ENCODE measurements at places on chromosomes 16 and 17.
A peak's percentile ranks its signal among the peaks of the same experiment; 100 is the strongest.

DNA sequence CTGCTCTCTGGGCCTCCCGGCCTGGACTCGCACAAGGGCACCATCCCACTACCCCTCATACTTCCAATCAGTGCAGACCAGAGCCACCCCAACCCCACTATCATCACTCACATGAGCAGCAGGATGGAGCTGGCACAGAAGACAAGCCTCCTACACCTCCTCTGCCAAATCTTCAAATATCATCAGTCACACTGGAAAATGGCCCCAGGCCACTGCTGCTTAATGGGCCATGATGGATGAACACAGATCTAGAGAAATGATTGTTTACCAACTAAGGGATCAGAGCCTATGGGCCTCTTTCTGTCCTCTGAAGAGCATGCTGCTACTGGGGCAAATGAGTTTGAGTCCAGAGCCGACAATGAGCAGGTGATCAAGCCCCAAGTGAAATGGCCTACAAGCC, 165.5 kb downstream of the GRIN2A start:
- DNase-seq = no peak

DNA sequence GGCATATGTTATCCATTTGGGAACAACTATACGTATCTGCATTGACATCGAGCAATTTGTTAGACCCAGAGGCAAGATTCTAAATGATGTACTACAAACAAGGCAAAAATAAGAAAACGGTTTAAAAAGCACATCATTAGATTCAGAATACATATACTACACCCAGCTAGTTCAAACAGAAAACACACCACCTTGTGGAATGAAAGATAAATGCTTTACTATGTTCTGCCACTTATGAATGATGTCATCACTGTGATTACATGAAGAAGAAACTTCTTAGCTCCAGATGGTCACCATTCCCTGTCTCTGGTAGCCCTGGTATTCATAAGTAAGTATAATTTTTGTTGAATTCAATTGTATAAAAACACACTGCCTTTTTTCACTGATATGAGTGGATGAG, 7.8 kb downstream of the NACA2 start:
- DNase-seq = no peak

DNA sequence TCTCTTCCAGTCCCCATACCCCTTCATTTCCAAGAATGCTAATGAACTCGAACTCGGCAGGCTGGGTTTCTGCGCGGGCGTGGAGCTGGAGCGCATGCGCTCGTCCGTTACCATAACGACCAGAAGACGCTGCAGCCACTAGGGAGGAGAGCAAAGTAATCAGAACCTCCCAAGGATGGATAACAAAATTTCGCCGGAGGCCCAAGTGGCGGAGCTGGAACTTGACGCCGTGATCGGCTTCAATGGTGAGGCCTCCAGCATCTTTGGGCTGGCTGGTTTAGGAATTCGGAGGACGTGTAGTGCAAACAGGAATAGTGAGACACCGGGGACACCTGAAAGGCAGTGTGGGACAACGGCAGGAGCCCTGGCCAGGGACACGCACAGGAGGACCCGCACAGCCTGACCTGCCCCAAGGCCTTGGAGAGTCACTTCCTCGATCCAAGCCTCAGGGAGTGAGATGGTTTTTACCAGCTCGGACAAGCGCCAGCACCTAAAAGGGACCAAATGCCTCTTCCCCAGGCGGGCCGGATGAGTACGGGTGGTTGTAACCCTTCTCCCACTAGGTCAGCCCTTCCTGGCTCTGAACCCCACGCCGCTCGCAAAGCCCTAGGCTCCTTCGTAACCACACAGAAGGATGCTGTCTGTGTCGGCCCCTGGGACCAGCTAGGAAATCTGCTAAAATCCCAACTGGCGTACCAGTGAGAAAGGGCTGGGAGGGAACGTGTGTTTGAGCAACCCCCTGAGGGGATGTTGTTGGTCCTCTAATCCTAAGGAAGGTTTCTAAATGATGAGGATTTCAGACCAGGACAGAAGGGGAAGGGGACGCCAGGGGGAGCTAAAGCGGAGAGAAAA, at the start of gene CFAP52:
TSS of gene CFAP52 (plus strand) at position 122 of the 852 bp plus-strand sequence. CDS start at position 176, 54 bp downstream.
- peak; percentile 18 for DNase-seq

DNA sequence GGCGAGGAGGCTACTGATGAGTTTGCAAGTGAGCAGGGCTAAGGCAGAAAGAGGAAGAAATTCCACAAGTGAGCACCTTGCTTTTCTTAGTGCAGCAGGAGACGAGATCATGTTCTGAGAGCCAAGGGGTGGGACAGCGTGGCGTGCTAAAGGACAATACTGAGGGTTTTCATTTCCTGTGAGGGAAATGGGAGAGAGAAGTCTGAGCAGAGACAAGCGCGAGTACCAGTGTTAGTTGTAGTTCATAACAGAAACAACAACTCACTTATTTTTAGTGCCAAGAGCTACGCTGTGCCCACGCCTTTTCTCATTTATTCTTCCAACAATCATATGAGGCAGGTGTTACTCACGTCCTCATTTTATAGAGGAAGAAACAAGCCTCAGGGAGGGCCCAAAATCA, 2.3 kb downstream of the SPACA3 start:
- DNase-seq = no peak

- DNase-seq = no peak
Measured at GRCh38 chr17:50893183-50893993, 27.2 kb upstream of the TOB1 start.

DNA sequence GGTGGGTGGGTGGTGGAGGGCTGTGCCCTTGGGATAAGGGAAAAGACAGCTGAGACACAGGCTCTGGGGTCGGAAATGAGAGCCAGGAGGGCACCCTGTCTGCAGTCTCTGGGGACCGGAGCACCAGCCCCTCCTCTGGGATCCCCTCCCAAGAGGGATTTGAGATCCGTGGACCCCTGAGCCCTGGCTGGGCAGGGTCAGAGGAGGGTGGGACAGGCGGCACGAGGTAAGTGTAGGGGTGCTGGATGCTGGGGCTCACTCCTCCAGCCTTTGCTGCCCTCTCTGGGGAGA, 425 bp downstream of the SGSH start:
- DNase-seq = no peak

DNA sequence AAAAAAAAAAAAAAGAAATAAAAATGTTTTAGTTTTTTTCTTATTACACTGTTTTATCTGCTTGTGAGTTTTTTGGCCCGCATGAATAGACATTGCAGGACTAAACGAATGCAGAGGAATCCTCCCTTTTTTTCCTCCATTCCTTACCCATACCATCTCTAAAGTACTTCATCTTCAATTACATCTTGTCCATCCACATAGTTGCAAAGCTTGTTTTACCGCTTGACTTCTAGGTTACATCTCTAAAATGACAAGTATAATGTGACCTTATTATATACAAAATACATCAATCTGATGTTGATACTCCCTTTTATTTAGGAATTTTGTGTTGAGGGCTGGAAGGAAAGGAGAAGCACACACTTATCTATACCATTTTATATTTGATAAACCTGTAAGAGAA, 12.8 kb downstream of the RETREG3 start:
- DNase-seq = no peak

DNA sequence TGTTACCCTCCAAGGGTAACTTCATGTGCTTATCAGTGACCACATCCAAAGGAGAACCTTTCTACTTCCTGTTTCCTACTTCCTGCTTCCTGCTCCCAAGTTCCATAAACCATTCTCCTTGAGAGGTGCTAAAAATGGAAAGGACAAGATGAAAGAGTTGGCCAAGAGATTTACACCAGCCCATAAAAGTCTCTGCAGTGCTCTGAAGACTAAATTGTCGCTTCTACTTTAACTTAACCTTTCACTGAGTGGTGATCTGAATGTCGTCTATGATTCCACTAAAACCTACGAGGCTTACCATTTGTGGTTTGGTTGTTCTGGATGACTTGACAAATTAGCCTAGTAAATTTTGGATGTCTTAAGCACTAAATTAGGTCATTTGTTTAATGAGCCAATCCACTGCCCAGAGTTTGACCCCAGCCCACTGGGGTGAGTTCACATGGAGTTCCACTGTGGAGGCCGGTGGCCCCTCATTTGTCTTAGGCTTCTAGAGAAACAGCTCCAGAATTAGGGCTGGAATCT, 333.1 kb downstream of the FOXL1 start:
- DNase-seq = no peak

DNA sequence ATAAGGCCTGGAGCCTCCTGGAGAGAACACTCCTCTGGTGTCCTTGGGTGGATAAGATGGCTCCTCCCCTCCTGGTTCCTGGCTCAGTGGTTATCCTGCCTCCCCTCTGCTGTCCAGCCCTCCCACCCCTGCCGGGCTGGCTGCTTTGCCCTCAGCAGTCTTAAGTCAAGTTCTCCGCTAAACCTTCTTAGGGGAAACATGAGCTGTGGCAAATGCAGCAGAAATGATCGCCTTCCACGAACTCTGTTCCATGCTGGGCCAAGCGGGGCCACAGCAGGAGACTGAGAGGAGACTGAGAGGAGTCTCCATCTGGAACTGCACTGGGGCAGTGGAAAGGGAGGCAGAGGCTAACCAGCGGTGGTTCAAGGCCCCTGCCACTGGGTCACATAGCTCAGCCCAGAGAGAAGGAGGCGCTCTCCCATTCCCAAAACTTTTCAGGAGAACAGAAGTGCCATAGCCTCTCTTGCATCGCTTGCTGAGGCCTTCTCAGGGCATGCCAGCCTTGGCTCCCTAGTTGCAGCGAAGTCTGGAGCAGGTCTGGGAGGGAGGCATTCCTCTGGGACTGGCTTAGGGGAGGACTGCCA, 26.9 kb downstream of the TNS4 start:
- DNase-seq = no peak

DNA sequence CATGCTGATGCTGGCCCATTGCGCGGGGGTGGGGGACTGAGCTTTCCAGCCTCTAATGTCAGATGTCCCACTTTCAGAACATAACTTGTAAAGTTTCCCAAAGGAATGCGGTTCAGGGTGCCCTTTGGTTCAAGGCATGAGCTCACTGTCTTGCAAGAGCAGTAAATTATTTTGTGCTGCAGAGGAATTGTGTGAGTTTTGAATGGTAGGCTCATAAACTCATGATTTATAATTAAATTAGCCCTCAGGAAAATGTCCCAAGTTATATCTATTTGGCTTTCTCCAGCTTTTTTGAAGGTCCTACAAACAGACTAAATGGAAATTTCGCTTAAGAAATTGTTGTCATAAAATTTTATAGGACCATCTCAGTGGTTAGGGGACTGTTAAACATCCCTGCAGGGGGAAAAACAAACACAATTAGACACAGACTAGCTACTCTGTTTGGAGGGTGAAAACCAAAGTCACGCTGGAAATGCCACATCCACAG, 321.8 kb downstream of the HS3ST3B1 start:
- no peak for DNase-seq

GRCh38 chr16:46947900-46948547, 25.4 kb downstream of the DNAJA2 start:
- DNase-seq = no peak

GRCh38 chr17:39400547-39401411, 647 bp downstream of the FBXL20 start:
- no peak for DNase-seq

DNA sequence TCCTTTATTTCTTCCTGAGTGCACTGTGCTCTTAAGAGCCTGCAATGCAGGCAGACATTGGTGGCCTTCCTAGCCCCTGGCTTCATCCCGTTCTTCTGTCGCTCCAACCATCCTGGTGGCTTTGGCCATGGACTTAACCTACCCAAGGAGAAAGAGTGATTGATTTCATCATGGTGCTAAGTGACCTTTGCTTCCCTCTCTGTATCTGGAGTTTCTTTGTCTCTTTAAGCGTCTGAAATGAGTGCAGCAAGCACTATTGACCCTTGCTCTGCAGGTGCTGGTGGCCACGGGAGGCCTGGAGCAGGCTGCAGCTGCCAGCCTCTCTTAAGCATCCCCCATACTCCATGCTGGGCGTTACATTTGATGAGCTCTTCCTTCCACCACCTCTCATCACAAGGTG, 60.5 kb downstream of the RAP1GAP2 start:
- no peak for DNase-seq

GRCh38 chr17:77666881-77667395, 291.6 kb upstream of the TNRC6C start:
- no peak for DNase-seq

DNA sequence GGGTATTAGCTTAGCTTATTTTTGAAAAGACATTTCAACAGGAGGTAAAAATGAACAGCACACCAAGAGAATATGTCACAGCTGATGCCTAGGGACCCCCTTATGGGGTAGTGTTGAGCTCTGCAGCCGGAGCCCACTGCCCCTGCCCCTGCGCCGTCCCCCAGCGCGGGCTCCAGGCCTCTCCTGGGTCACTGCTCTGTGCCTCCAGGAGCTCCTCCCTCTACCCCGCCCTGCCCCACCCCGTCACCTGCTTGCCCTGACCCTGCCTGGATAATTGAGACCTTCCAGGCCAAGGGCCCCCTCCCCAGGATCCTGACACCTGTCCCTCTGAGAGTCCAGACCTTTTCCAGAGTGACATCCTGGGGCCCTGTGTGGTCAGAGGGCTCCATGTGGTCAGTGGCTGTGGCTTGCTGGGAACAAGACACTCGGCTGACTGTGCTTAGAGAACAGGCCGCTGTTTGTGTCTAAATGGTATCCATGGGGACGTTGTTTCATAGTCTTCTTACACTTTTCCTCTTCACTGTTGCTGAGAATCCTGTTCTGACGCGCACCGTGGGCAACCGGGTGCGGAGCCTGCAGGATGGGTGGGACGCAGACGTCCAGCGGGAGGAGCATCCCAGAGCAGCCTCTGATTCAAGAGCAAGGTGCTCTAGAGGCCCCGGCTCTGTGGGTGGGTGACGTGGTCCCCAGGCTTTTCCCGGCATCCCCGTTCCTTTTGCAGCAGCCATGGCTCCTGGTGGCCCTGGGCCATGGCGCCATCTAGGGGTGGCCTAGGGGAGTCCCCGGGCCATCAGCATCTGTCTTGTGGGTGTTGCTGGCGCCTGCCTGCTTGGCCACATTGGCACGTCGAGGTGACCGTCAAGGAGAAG, 20.0 kb upstream of the WFIKKN1 start:
- DNase-seq = no peak

- no peak for DNase-seq
Measured at GRCh38 chr16:27127308-27127707, 60.6 kb downstream of the C16orf82 start.

DNA sequence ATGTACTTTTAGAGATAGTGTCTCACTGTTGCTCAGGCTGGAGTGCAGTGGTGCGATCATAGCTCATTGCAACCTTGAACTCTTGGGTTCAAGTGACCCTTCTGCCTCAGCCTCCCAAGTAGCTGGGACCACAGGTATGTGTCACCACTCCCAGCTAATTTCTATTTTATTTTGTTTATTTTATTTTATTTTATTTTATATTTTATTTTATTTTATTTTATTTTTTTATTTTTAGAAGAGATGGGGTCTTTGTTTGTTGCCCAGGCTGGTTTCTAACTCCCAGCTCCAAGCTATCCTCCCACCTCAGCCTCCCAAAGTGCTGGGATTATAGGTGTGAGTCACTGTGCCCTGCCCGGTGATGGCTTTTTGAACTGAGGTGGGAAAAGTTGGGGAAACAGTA, 35.1 kb upstream of the HS3ST4 start:
- DNase-seq = no peak

DNA sequence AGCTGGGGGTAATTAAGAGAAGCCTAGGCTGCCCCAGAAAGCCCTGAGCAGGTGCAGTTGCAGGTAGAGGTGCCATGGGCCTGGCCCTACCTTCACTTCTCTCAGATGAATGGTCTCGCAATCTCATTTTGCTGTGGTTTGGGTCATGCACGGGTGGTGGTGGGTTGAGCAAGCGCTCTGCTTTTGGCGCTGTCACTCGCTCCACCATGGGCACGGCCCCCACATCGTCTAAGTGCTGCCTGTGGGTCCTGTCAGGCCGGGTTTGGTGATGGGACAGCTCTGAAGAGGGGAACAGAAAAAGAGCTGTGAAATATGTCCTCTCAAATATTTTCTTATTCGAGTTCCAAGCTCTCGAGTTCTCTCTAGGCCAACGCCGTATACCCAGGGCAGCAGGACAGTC, 39.9 kb downstream of the STH start:
- no peak for DNase-seq

Data from NCI-H187 (cell line).